Activated T-cell treated with anti-CD3 and anti-CD28 coated beads for 48 hours (primary cell): ENCODE measurements at places on chromosomes 7 and 10.

GRCh38 chr10:52019077-52019555 lies 295.0 kb upstream of the DKK1 start:
- no peak for DNase-seq

- no peak for DNase-seq
Measured at GRCh38 chr10:58661336-58661735, 148.7 kb downstream of the BICC1 start.

- DNase-seq: no peak
Measured at GRCh38 chr10:80199828-80200227, 5.5 kb downstream of the ANXA11 start.

- DNase-seq: peak; percentile 28
Measured at GRCh38 chr10:3192856-3193635, 20.5 kb upstream of the PITRM1 start.
